ENCODE measurements at places on chromosomes 16 and 17.

DNA sequence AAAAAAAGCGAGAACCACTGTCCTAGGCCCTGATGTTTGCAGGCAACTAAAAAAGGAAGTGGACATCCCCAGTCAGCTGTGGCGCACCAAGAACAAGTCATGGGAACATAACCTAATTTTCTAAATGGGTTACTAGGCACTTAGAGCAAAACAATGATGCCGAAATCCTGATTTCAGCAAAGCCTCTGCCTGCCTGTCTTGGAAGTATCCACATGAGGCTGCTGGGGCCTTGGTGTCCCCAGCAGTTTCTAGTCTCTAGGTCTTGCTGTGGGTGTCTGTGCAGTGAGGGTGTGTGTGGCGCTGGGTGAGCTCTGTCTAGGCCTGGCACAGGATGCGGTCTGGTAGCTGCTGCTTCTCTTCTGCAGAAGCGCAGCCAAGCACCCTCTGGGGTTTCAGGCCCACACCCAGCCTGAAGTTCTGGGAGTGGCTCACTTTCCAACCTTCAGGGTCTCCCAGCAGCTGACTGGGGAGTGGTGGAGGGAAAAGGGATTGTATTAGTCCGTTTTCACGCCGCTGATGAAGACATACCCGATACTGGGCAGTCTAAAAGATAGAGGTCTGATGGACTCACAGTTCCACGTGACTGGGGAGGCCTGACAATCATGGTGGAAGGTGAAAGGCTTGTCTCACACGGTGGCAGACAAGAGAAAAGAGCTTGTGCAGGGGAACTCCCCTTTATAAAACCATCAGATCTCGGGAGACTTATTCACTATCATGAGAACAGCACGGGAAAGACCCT, 21.1 kb downstream of the STH start:
- peak; percentile 42 for DNase-seq

DNA sequence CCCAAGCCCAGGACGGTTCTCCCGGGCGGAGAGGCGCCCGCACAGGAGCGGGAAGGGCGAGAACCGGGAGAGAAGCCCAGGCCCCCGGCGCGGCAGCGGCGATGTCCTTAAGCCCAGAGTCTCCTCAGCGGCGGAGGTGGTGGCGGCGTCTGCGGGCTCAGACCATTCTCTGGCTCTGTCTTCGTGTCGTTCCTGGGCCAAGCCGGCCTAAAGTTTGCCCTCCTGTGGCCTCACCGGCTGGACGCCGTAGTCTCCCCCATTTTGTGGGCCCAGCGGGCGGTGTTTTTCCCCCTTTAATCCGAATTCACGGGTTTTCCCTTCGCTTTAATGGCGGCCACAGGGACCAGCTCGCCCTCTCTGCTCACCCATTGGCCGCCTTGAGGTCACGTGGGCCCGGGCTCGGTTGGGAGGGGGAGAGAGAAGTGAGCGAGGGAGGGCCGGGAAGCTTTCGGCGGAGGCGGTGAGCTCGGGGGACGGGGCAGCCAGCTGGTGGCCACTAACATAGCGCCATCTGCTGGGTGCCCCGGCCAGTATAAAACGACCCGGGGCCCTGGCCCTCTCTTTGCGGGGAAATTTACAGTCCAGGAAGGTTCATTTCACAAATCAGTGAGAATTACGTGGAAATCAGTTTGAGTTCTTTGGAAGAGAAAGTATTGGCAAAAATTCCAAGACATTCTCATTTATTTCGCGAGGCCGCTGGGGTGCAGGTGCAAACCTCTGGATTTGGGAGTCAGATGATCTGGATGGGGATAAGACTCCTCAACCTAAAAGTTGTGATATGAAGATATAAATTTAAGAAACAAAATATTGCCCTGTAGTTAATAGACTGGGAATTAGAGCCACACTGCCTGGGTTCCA, 762 bp upstream of the MED13 start:
- peak; percentile 99 for DNase-seq

GRCh38 chr17:63842173-63842539, 329 bp downstream of the SMARCD2 start:
- DNase-seq = no peak

GRCh38 chr16:2339521-2340484, 725 bp downstream of the ABCA3 start:
- DNase-seq = peak; percentile 43

GRCh38 chr17:50605429-50605828, 29.3 kb upstream of the ABCC3 start:
- no peak for DNase-seq

GRCh38 chr17:29706045-29706431, 83.3 kb upstream of the CORO6 start:
- no peak for DNase-seq

GRCh38 chr17:56319531-56319930, 166.3 kb downstream of the ANKFN1 start:
- DNase-seq = no peak

- DNase-seq = no peak
Observed at GRCh38 chr17:19753661-19754463, 5.8 kb upstream of the ALDH3A1 start.

Data from activated naive CD8-positive, alpha-beta T cell treated with anti-CD3 and anti-CD28 coated beads, Interleukin-2, amount 50 U/mL, for 24 hours (primary cell).